ENCODE measurements at places on chromosomes 2 and 18. TPM values are rescaled to one million over a fixed set of nuclear protein-coding genes. Genes with fewer than 3 reads are reported as not detected.

DNA sequence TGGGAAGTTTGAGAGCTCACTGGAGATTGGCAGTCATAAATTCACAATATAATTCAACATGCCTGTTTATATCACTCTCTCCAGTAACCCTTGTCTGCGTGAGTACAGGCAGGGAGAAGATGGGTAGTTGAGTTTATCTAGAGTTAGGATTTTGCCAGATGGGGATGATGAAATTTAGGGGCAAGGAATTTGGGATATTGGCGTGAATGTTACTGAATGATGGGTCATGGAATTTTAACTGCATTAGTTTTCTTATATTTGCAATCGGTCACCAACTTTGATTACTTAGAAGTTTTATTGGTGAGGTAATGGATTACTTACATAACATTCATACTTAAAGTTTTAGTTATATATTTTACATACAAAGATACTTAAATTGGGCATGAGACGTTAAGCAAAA, 35.1 kb downstream of the SANBR start:
- no peak for DNase-seq

DNA sequence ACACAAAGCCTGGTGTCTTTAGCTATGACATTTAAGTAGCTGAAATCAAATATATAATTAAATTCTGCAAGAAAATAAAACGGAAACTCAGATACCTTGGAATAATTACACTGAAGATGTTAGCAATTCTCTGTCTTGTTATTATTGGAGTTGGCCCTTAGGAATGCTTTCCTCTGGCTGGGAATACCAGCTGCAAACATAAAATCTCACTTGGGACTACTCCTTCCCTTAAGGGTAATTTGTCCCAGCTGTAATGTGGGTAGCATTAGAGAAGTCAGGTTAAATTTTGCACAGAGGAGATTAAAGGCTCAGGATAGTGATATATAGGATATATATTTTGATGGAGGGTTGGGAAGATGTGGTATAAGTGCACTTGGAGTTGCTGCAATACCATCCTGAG, 37.3 kb upstream of the GRP start:
- no peak for DNase-seq

GRCh38 chr2:120647487-120647886, 88.2 kb upstream of the GLI2 start:
- no peak for DNase-seq

GRCh38 chr18:45456090-45457021, 158.9 kb upstream of the SLC14A2 start:
- no peak for DNase-seq

- DNase-seq = no peak
These were observed 32.4 kb downstream of the INPP4A start for GRCh38 chr2:98477036-98477435.

Gene EFR3B
- total RNA-seq = 8.0 TPM

Gene EPAS1
- 2.0 TPM for total RNA-seq

DNA sequence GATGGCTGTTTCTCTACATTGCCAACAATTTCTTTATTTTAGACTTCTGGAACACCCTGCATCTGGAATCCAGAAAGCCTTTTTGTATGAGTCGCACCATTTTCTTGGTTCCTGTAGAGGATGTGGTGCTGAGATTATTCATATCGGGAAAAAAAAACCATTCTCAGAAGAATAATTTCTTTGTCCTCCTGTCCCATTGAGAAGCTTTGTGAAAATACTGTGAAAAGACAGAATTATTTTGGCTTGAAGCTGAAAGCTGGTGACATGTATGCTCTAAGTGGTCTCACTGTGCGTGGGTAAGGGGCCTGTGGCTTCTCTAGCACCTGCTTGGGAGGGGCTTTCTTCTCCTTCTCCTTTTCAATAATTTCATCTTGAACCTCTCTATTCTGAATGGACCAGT, 138.4 kb downstream of the FAM210A start:
- no peak for DNase-seq

DNA sequence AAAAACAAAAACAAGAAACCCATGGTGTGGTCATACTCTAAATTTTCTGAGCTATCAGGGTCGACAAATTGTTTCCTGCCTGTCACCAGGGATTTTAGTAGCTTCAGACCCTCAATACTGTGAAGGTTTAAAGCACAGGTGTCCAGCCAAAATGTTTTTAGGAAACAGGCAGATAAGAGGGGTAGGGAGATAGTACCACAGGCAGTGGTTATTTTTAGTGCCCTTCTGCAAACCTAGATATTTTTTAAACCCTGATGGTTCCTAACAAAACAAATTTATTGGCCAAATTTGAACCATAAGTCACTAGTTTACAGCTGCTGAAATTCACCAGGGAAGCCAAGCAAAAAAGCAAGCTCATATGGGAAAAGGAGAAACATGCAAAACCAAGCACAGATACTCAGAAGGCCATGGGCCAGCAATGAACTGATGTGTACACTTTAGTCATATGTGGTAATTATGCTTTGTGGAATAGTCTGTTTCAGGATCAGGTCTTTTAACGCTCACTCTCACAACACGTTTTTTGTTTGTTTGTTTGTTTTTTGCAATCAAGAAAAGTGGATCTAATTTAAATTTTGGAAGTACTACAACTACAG, 156.8 kb upstream of the STK17B start:
- no peak for DNase-seq

DNA sequence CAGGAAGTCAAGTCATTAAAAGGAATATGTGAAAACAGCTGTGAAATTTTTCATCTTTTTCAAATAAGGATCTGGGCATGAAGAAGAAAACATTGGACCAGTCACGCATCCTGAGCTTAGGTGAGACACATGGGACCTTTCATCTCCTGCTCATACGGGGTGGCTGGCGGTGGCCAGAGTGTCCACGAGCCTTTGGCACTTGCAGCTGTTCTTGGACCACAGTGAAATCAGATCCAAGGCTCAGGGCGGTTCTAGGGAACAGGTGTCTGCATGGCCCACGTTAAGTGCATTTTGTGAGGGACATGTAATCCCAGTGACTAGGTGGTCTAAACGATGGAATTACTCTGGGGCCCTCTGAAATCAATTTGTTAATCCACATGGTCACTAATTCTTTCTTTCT, 212.7 kb upstream of the COPS8 start:
- DNase-seq = no peak

Gene RGPD3
- 0.25 TPM for total RNA-seq

DNA sequence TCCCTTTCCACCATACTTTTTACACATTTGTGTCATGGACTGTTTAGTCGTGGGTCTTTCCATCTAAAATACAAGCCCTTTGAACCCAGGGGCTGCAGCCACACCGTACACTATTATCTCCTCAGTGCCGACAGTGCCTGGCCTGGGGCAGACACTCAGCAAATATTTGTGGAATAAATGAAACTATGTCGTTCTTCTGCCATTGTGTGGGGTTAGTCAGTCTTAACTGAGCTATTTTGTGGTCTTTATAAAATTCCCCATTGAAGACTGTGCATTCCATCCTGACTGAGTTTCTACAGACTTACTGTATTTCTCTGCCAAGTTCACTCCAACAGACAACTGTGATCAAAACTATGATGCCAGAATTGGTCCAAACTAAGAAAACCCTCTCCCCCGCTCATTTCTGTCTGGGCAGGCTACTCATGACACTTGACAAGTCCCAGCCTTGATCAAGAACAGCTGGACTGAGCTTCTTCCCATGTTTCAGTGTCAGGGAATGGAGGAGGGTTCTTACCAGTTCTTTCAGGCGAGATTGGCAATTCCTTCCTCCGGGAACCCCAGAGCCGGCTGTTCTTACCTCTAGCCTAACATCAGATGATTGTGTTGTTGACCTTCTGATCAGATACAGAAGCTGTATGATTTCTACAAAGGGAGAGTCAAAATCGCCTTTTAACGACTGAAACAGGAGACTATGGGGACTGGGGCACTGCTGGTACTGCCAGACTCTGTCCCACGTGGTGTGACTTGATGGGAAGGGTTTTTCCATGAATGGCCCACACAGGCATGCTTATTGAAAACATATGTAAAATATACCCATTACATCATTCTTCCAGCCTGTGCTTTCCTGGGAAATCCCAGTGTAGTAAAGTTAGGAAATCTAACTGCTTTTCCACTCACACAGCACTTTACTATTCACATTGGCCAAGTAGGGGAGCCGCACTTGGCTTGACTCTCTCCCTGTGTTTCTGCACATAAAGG, 77.4 kb upstream of the NPAS2 start:
- DNase-seq = no peak

Gene PDE11A
- total RNA-seq = 1.5 TPM

- no peak for DNase-seq
These were observed 268.9 kb downstream of the NAPG start for GRCh38 chr18:10794771-10795170.

DNA sequence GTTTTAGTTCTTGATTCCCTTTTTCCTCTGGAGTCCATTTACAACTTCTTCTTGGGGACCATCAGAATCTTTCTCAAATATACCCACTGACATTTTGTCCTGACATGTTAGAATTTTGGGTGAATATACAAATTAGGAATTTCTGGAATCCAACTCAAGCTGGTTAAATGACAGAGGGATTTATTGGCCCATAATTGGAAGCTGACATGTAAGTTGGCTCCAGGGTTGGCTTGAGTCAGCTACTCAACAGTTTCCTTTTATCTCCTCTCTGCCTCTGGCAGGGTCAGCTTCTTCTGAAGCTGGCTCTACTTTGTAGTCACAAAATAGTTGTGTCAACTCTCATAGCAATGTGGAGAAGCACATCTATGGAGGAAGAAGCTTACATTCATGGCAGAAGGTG, 36.6 kb upstream of the PPP1R1C start:
- DNase-seq = no peak

GRCh38 chr18:63131106-63131958, 188.2 kb downstream of the BCL2 start:
- peak; percentile 81 for DNase-seq

DNA sequence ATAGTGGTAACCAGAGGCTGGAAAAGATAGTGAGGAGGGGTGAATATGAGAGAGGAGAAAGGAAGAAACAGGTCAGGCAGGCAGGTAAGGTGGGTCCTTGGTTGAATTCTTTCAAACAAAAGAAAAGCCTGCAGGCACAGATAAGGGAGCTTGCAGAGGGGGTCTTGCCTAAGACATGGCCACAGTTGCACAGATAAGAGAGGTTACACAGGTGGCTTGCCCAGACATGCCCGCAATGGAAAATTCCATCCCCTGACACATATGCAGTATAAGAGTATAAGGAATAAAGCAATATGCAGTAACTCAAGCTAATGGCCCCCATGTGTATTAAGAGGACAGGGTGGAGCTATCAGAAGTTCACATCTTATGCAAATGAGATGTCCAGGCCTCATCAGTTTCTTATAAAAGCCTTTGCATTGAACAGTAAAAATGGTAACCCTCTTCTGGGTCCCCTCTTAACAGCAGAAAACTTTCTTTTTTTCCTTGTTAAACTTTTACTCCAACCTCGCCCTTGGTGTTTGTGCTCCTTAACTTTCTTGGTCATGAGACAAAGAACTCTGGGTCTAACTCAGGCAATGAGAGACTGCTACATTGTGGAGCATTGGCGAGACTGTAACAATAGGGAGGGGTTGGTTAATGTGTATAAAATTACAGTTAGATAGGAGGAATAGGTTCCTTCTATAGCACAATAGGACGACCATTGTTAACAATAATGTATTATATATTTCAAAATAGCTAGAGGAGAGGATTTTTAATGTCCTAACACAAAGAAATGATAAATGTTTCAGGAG, 764.6 kb downstream of the TSN start:
- no peak for DNase-seq

- DNase-seq = peak; percentile 62
These were observed 3.3 kb upstream of the ATRAID start for GRCh38 chr2:27208486-27209050.

Gene MC2R
- not detected for total RNA-seq

- peak; percentile 90 for DNase-seq
These were observed 187.5 kb downstream of the TWIST2 start for GRCh38 chr2:239035361-239035814.

Gene KIF1A
- total RNA-seq = 88.9 TPM

Gene TCF23
- total RNA-seq = not detected

Gene VWA3B
- total RNA-seq = 0.64 TPM

Gene RAD51AP2
- not detected for total RNA-seq

Gene USP40
- total RNA-seq = 22.4 TPM

DNA sequence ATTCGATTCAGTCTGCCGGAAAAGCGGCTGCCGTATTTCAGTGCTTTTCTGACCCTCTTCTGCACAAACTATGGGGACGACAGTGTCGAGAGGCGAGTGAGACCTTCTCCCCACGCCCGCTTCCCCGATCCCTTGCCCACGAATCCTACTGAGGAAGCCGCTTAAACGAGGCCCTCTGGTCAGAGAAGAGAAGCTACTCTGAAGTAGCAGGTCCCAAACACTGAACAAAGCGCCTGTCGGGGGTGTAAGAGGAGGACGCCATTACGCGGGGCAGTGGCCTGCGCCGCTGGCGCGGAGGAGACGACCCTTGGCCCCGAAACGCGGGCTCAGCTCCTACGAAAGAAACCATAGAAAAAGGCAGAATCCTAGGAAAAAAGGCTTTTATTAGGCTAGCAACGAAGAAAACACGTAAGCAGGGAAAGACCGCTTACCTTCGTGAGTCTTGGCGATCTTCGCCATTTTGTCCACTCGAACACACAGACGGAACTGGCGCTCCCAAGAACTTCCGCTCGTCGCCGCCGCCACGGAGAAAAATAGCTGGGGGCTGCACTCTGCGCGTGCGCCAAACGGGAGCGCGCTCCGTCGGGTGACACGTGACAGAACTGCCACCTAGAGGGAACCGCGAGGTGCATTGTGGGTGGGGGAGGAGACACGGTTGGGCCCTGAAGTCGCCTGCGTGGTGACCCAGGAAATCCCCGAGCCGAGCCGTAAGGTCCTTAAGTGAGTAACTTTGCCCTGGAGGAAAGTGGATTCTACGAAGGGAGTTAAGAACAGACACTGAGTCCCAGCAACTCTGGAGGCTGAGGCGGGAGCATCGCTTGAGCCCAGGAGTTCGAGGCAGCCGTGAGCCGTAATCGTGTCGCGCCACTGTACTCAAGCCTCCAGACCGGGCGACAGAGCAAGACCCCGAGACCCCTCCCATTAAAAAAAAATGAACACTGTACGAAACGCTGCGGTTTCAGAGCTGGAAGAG, at the start of gene SF3B1:
Gene SF3B1 (minus strand): TSS at position 488 of the 973 bp plus-strand sequence. CDS start 29 bp downstream, at position 459.
- DNase-seq = peak; percentile 99

GRCh38 chr18:44548291-44549221, 132.1 kb upstream of the SETBP1 start:
- no peak for DNase-seq

DNA sequence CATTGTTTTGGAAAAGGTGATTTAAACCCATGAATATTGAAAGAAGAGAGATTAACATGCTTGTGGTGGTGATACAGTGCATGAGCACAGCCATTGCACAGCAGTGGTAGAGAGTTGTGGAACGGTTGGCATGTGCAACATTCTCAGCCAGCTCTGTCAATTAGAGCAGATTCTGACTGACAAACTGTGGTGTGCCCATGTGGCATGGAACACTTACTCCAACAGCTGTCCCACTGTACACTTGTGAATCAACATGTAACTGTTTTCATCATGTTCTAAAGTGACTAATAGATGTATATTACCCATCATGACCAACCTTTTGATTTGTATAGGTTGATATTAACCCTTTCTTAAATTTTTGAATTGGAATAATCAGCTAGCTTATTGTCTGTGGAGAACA, 55.6 kb downstream of the PKP4 start:
- no peak for DNase-seq

- DNase-seq = no peak
These were observed 97.3 kb downstream of the SPATS2L start for GRCh38 chr2:200403814-200404213.

GRCh38 chr18:74257083-74257482, 34.7 kb downstream of the CYB5A start:
- no peak for DNase-seq
